NCI-H2107 (cell line): ENCODE measurements at places on chromosomes 11 and 22.

- no peak for DNase-seq
These were observed 38.6 kb upstream of the PDE2A start for GRCh38 chr11:72712841-72713240.

DNA sequence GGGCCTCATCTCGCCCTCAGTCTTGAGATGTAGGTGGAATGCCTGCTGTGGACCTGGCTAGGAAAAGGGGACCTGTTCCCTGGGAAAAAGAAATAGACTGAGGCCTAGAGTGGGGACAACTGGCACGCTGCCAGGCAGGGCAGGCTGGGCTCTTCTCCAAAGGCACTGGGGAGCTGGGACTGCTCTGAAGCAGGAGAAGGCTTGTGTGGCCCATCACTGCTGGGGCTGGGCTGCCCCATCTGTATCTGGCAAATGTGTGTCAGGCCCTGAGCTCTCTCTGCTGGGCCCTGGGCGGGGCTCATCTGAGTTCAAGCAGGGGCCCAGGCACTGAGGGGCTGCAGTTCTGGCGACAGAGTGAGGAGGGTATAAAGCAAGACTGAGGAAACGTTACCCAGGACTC, 32.9 kb downstream of the ARVCF start:
- DNase-seq: no peak

- peak; percentile 8 for DNase-seq
These were observed 78.3 kb downstream of the PAK1 start for GRCh38 chr11:77395460-77396173.

DNA sequence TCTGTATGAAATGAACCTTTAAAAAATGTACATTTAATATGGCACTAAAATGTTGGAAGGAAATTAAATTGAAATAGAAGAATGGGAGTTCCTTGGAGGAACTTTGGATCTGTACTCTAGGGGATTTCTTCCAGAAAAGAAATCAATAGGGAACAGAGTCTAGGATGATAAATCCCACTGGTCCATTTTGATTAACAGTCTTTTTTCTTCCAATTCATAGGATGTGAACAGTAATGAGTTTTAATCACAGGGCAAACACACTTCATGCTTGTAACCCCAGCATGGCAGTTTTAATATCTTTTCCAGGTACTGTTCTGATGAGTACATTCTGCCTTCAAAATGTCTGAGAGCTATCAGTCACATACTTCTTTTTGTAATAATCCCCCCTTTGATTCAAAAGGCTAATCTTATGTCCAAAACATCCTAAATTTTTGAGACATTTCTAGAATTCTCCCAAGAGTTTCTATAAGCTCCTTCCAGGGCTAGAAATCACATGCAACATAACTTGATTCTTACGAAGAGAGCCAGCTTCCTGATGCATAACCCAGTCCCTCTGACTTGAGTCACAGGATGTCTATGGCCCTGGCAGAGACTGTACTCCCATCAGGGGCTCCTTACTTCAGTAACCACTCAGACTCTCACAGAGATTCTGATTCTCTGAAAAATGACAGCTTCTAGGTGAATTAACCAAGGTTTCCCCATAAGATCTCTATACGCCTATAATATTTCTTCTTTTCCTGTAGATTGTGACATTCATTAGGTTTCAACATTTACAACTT, 112.9 kb downstream of the SLC36A4 start:
- DNase-seq: no peak

GRCh38 chr22:44357966-44358465, 45.3 kb upstream of the SHISAL1 start:
- DNase-seq: peak; percentile 46

- DNase-seq: no peak
These were observed 40.6 kb upstream of the HSD17B12 start for GRCh38 chr11:43639920-43640319.

DNA sequence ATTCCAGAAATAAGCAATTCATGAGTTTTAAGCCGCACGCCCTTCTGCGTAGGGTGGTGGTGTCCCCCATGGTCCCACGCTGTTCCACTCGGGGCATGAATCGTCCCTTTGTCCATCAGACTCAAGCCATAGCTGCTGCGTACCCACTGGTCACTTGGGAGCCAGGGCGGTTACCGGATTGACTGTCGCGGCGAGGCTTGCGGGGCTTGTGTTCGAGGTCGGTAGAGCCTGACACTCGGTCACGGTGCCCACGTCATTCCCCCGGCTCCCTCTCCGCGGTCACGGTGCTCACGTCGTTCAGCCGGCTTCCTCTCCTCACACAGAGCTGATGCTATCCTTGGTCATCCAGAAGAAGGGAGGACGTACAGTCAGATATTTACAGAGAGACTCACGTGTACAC, 1227.0 kb downstream of the BRD1 start:
- DNase-seq: no peak

DNA sequence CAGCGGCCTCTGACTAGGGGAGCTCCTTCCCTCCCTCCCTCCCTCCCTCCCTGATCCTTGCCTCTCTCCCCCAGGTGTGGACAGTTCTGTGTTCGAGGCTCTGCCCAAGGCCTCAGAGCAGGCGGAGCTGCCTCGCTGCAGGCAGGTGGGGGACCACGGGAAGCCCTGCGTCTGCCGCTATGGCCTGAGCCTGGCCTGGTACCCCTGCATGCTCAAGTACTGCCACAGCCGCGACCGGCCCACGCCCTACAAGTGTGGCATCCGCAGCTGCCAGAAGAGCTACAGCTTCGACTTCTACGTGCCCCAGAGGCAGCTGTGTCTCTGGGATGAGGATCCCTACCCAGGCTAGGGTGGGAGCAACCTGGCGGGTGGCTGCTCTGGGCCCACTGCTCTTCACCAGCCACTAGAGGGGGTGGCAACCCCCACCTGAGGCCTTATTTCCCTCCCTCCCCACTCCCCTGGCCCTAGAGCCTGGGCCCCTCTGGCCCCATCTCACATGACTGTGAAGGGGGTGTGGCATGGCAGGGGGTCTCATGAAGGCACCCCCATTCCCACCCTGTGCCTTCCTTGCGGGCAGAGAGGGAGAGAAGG, 11.1 kb upstream of the POU2F3 start:
- DNase-seq: no peak

- DNase-seq: no peak
These were observed 13.1 kb downstream of the TBCEL start for GRCh38 chr11:121037016-121037415.

DNA sequence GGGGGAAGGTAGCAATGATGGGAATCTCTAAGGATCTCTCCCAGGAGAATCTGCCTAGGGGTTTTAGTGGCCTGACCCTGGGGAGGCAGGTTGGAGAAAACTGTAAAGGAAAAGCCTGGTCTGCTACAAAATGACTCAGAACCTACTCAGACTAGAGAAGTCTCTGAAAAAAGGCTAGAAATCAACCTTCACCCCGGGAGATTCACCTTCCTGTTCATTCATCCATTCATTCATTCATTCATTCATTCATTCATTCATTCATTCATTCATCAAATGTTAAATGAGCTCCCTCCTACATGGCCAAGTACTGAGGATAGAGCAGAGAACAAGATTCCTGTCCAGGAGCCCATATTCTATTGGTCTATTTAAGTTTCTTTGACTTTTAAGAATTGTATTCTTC, 8.9 kb upstream of the ANKK1 start:
- no peak for DNase-seq

DNA sequence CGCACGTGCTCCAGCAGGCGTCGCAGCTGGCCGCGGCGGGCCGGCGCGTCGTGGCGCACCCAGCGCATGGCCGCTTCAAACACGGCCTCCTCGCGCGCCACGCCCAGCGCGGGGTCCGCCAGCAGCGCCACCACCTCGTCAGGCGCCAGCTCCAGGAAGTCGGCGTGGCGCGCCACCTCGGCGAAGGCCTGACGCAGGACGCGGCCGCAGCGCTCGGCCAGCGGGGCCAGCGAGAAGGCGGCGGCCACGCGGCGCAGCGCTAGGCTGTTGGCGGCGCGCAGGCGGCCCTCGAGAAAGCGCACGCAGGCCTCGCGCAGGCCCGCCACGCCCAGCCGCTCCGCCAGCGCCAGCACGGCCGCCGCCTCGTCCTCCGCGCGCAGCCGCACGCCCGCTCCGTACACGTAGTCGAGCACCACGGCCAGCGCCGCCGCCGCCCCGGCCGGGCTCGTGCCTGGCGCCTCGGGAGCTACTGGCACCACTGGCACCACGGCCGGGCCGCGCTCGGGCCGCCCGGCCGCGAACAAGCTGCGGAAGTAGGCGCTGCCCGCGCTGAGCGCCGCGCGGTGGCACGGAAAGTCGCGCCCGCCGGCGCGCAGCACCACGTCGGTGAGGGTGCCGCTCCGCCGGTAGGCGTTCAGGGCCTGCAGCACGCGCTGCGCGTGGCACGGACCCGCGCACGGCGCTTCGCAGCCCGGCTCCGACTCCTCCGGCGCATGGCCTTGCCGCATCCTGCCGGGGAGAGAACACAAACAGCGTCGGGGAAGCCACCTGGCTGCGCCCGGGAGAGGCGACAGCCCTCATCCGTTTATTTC, 2.9 kb downstream of the KLHL35 start:
- no peak for DNase-seq

GRCh38 chr22:23801886-23802377, 15.2 kb downstream of the SMARCB1 start:
- no peak for DNase-seq

GRCh38 chr22:44668886-44669521, 33.0 kb upstream of the PRR5 start:
- no peak for DNase-seq

- DNase-seq: no peak
These were observed 55.9 kb downstream of the KCNC1 start for GRCh38 chr11:17790453-17790852.

DNA sequence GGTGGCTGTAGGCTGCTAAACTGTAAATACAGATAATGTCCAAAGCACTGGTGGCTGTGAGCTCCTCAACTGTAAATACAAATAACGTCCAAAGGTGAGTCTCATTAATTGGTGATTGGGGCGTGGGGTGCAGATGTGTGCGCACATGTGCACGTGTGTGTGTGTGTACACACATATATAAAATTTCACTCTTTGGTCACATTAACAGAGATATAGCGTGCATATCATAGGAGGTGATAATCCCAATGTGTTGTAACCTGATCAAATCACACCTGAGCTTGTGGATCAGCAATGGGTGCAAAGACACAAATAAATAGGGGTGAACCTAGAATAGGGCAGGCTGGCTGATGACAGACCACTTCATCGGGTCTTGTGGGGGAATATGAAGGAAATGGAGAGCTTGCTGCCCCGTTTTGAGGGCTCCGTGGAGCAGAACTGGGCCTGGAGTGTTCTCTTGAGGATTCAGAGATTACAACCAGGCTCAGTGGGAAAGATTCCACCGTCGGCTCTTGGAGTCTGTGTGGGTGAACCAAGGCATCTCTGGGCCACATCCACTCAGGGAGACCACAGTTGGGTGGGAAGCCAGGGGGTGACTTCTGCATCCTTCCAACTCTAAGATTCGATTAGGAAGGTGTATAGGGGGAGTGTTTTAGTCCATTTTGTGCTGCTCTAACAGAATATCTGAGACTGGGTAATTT, 24.9 kb upstream of the OSBPL5 start:
- DNase-seq: no peak

DNA sequence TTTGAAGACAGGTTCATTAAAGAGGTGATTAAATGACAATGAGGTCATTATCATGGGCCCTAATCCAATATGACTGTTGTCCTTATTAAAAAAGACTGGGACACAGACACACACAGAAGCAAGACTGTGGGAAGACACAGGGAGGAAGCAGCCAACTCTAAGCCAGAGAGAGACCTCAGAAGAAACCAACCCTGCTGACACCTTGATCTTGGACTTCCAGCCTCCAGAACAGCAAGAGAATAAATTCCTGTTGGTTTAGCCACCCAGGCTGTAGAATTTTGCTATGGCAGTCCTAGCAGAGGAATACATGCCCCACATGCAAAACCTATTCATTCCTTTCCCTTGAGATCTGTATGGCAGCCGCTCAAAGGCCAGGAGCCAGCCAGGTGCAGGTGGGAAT, 35.6 kb upstream of the CACNG2 start:
- no peak for DNase-seq

DNA sequence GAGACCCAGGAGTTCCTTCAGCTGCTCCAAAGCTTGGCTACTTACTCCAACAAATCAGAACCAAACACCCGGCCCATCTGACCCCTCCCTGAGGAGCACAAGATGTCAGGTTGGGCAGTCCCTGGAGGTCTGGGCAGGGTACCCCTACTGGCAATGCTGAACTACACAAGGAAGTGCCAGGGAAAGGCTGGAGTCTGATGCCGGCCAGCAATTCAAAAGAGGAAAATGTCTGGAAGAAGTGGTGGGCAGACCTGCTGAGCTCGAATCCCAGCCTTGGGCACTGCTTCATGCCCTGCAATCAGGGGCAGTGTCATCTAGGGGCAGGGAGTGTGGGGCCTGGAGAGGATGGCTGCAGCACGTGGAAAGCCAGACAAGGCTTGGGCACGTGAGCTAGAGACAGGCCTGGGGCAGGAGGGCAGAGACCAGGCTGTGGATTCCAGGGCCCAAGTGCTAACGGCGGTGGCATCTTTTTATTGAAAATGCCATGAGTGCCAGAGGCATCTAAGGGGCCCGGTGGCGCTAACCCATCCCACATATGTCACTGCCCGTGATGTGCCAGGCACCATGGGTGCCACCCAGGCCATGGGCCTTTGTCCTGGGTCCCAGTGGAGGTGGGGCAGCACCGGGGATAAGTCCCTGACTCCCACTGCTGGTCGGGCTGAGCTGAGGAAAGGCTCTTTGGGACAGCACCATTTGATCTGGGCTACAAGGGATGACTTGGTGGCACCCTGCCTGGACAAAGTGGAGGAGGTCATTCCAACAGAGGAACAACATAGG, 97.9 kb upstream of the PITPNB start:
- no peak for DNase-seq

DNA sequence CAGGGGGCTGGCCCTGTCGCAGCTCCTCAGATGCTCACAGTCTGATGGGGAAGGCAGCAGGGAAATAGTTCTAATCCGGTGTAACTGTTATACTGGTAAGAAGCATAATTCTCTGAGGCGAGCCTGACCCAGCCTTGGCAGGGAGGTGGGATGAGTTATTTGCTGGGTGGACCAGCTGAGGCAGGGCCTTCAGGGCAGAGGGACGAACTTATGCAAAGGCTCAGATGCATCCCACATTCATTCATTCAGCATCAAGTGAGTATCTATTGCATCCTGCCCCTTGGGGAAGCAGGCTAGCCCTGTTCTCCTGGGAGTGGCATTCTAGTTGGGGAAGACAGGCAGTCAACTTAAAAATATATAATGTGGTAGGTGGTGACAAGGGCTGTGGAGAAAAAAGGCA, 13.6 kb upstream of the SREBF2 start:
- DNase-seq: no peak

- DNase-seq: no peak
These were observed 9.3 kb upstream of the GDPD5 start for GRCh38 chr11:75535071-75535470.

GRCh38 chr11:6194065-6194581, 4.9 kb upstream of the OR52W1 start:
- DNase-seq: no peak

- DNase-seq: no peak
These were observed 1.2 kb downstream of the CCDC34 start for GRCh38 chr11:27361649-27362431.

GRCh38 chr11:61699737-61700160, 19.6 kb downstream of the DAGLA start:
- DNase-seq: peak; percentile 38

- no peak for DNase-seq
These were observed 4.1 kb upstream of the FAM83F start for GRCh38 chr22:39990686-39991085.
